Aorta (tissue), 5 donors: ENCODE measurements at places on chromosomes 4 and X. TPM values are rescaled to one million over a fixed set of nuclear protein-coding genes. Genes with fewer than 3 reads are reported as not detected.

DNA sequence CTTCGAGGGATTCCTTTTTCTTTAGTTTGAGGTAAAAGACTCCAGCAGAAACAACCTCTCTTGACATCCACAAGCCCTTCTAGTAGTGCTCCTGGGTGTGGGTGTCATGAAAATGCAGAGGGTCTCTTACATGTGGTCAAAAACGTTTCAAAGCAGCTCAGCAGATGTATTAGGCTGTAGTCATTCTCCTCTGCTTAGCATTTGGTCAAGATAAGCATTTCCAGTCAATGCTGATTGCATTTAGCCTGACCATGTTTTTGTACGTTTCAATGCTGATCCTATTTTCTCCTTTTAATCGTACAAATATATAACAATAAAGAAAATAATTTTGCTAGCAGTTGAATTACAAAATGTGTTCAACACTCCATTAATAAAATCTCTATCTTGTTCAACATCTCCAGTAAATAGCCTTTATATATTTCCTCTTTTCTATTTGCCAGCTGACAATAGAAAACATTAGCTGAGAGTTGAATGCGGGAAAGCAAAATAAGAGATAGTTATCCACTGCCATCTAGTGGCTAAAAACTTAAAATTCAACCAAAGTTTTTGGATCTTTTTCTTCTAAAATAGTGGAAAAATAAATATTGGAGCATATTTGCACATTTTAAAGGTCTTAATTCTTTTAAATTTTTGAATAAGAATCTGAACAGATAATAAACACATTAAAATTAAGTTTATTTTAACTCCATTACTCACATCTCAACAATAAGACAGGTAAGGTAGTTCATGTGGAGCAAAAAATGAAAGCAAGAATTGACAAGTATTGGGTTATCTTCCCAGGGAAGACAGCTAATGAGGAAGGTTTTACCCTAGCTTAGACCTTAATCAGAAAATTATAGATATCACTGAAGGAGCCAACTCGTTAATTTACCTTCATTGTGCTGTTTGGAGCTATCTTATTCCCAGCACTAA lies 15.2 kb upstream of the PACRGL start:
- DNase-seq, result no peak

Gene ASB9
- polyA plus RNA-seq, result 0.84 TPM

GRCh38 chrX:926070-926469 lies 286.4 kb downstream of the CRLF2 start:
- DNase-seq, result no peak

Gene TRPC3
- not detected for polyA plus RNA-seq

- no peak for DNase-seq
These were observed 20.4 kb upstream of the DCHS2 start for GRCh38 chr4:154511981-154512380.

Gene HSD17B13
- 0.05 TPM for polyA plus RNA-seq

Gene STBD1
- polyA plus RNA-seq, result 7.4 TPM

DNA sequence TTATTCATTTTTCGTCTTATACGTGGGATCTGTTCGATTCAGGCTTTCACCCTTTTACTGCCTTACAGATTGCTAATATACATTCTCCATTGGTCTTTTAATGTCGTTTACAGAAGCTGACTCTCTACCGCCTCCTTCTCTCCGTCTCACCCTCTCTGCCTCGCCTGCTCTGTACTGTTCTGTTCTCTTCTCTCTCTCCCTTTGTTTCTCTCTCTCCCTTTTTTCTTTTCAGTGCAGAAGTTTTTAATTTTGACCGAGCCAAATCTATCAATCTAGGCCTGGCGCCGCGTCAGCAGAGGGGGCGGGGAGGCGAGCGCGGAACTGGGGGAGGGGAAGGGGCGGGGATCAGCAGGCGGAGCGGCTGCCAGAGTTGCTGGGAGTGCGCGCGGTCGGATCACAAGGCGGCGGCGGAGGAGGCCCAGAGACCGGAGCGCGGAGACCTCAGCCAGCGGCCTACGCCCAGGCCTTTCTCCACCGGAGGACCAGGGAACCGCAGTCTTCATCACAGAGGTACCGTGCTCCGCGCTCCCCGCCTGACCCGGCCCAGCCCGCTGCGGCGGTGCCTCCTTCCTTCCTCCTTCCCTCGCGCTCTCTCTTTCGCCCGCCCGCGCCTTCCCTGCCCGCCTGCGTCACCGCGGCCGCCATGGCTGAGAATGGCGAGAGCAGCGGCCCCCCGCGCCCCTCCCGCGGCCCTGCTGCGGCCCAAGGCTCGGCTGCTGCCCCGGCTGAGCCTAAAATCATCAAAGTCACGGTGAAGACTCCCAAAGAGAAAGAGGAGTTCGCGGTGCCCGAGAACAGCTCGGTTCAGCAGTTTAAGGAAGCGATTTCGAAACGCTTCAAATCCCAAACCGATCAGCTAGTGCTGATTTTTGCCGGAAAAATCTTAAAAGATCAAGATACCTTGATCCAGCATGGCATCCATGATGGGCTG lies at the start of gene UBQLN2:
TSS of gene UBQLN2 (plus strand) at position 397 of the 931 bp plus-strand sequence. CDS start at position 644, 247 bp downstream.
- DNase-seq, result peak; percentile 93

DNA sequence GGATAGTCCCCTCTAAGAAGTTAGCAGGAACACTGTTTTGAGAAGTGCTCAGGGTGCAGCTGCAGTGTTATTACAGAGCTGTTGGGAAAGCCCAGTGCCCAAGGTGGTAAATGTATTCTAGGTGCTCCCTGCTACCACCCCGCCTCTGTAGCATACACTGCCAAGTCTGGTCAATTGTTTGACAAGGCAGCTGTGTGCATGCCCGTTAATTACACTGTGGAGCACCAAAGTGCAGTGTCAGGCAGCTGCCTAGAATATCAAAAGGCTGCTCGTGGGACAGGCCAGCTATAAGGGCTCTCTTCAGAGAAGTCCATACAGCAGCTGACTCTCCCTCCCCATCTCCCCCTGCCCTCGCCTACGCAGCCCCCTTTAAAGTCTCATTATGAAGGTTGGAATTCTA lies 99.9 kb upstream of the KLHL13 start:
- DNase-seq, result no peak

Gene SMIM10
- 31.9 TPM for polyA plus RNA-seq

DNA sequence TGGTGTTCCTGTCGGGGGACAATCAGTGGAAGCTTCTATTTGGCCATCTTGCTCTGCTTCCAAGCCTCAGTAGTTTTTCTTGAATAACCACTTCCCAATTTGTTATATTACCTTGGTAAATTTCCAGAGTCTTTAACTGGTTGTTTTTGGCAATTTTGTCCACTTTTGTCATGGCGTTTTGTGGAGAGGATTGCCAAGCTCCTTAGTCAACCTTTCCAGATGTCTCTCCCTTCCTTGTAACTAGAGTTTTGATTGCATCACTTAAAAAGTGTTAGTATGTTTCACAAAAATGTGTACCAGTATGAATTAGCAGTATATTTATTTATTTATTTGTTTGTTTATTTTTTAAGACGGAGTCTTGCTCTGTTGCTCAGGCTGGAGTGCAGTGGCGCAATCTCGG lies 15.8 kb upstream of the UXT start:
- no peak for DNase-seq

DNA sequence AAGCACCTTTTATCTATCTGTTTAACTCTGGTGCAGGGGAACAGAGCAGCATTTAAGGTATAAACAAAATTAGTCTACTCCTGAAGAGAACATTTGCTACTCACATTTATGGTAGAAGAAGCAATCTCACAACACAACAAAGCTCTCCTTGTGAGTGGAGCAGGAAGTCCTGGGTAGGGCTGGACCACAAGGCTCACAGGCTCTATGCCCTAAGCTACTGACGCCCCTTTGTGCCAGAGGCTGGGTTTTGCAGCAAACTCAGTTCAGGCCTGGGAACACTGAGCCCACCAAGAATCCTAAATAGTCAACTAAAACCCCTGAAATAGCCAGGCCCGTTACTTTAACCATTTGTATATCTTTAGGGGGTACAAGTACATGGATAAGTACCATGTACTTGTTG lies 4.7 kb upstream of the ZXDB start:
- no peak for DNase-seq

Gene PSAPL1
- not detected for polyA plus RNA-seq

DNA sequence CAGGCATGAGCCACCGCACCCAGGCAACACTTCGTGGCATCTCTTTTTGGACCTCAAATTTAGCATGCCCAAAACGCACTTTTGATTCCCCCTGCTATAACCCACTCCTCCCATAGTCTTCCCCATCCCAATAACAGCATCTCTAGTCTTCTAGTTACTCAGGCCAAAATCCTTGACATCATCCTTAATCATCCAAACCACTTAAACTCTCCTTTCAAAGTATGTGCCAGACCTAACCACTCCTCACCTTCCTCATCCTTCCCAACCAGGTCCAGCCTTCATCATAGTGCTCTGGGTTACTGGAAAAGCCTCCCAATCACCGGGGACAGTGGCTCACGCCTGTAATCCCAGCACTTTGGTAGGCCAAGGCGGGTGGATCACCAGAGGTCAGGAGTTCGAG lies 41.9 kb downstream of the AFAP1 start:
- no peak for DNase-seq

DNA sequence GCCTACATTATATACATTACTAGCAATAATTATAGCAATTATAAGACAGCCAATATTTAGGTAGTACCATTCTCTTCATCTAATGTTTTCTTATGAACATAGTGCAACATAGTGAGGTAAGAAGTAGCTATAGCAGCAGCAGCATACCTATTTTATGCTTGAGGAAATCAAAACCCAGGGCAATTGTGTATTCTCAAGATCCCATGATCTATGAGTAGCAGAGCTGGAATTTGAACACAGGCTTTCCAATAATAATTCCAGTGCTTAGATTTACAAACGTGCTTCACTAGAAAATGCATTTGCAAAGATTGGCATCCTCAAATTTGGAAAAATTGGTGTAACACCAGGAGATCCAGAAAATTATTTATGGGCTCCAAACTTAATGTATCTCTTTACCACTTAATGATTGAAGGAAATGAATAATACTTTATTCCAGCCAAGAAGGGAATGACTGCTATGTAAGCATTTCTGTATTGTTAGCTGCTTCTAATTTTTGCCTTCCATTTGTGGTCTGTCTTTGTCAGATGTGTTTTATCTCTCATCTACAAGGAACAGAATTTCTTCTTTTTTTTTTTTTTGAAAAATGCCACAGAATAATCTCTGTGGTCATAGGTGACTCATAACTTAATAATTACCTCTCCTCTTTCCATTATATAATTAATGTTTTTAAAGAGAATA lies 451.1 kb downstream of the ARAP2 start:
- DNase-seq, result no peak

GRCh38 chrX:48520976-48521352 lies 644 bp upstream of the EBP start:
- no peak for DNase-seq
